ENCODE measurements at places on chromosomes 6 and 20.

DNA sequence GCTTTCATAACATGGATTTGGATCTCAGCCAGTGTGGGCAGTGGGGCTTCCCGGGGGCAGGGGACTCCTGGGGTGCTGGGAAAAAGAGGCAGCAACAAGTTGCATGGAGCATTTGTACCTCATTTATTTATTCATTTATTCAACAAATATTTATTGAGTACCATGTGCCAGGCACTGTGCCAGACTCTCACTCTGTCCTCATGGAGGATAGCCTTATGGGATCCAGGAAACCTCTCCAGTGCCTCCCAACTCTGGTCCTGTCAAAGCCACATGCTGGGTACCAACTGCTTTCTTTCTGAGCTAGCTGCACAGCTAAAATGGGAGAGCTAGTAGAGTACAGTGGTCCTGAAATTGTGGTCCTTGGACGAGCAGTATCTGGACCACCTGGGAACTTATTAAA lies 87.8 kb upstream of the EPB41L1 start:
- DNase-seq: no peak

DNA sequence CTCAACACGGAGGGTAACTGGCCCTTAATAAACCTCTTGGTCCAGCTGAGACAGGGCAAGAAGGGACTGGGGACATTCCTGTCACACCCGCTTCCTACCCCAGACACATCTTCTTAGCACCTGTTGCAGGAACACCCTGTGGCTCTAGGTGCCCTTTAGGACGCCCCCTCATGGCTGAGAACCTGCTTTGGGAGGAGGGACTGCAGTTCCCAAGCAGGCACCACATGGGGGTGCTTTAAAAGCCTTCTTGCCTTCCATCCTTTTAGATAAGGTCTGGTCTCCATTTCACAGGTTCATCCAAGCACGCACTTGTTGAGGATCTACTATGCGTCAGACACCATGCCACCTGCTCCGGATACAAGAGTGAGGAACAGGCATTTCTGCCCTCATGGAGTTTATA lies 26.6 kb downstream of the NSFL1C start:
- DNase-seq: no peak

- no peak for DNase-seq
Observed at GRCh38 chr20:3935295-3935955, 46.2 kb downstream of the PANK2 start.

DNA sequence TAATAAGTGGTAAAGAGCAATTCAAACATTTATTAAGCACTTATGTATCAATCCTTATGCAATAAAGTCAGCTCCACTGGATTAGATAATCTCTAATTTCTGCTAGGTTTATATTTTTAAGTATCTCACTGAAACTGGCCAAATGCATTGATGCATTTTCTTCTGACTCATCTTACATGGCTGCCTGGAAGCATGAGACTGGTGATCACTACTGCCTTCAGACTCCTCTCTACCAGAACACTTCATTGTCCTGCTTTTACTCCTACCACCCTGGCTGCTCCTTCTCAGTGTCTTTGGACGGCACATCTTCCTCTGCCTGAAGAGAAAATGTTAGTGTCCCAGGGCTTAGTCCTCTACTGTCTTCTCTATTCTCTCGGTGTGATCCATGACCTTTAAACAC lies 7.4 kb downstream of the CEP85L start:
- DNase-seq: no peak

DNA sequence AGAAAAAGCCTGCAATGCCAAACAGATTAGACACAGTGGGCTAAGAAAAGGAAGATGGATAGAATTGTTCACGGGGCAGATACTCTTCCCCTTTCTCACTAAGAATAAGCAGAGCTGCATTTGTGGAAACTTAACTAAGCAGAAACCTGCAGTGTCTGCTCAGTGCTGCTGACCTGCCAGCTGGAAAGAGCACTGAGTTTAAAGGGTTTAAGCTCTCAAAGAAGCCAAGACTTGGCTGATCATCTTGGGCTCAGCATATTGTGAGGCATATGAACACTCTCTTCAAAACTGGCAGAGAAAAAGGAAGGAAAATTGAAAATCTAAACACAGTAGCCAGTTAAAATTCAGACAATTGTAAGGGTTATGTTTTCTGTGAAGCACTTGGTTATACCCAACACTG lies 711.1 kb upstream of the EPHA7 start:
- DNase-seq: peak; percentile 7
